ENCODE measurements at places on chromosomes 7 and 10. TPM values are rescaled to one million over a fixed set of nuclear protein-coding genes. Genes with fewer than 3 reads are reported as not detected.

DNA sequence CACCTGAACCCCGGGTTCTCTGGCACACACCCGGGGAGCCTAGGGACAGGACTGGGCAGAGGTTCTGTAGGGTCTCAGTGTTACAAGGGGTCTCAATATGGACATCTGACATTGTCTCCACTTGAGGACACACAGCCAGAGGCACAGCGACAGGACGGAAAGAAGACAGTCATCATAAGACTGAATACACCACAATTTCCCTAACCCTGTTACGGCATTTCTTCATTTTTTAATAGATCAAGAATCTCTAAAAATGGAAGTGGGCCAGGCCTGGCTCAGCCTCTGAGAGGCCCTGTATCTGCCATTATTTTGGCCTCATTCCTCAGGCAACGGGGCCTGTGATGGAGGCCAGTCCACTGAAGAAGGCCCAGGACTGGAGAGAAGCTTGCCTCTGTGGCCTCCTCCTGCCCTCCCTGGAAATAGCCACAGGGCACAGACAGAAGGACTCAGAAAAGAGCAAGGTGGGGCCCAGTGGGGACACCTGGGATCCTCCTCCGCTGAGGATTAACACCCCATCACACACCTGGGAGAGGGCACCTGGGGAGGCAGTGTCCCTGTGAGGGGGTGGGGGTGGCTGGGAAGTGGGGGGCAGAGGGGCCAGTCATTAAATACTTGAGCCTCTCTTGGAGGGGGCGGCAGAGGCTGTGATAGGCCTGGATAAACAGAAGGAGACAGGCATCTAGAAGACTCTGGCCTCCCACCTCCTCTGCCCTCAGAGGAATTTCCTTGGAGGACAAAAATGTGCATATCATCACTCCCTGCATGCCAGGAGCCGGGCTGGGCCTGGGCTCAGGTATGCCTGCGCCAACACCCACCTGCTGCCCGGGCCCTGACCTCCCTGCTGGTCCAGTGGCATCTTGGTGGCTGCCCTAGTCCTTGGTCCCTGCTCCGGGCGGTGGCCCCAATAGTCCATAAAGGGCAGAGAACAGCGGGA is 8.0 kb downstream of the SPOCK2 start:
- DNase-seq: no peak
- peaks cover 83% of the 10 kb centered on the region for H3K4me1 ChIP-seq
- H3K27me3 ChIP-seq: no peaks in the 10 kb centered on the region
- peaks cover 9% of the 10 kb centered on the region for H3K36me3 ChIP-seq
- peak overlapping the region; percentile 99 for H3K27ac ChIP-seq

DNA sequence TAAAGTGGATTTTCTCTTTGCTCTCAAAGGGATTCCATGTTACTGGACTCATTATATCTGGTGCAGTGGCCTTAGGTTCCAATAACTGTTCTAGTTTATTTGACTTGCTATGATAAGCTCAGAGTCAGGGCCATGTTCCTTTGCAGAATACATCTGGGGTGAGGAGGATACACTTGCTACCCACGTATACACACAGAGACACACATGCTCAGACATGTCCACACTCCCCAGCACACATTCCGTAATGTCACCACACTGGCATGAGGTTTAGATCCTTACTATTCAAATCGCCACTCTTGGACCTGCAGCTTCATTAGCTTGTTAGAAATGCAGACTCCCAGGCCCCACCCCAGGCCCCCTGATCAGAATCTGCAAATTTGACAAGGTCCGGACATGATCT is 195.3 kb downstream of the BMPER start:
- no peaks in the 10 kb centered on the region for H3K36me3 ChIP-seq
- H3K27me3 ChIP-seq: peaks cover 6% of the 10 kb centered on the region
- H3K27ac ChIP-seq: no peak overlapping the region
- no peaks in the 10 kb centered on the region for H3K4me1 ChIP-seq

The TMEM273 gene
- total RNA-seq: 11.3 TPM

- no peaks in the 10 kb centered on the region for H3K4me1 ChIP-seq
- no peaks in the 10 kb centered on the region for H3K36me3 ChIP-seq
- H3K27ac ChIP-seq: no peak overlapping the region
- DNase-seq: no peak
- no peak overlapping the region for H3K4me3 ChIP-seq
Measured at GRCh38 chr10:60021361-60021760, 115.0 kb upstream of the CCDC6 start.

The NKX1-2 gene
- not detected for total RNA-seq

DNA sequence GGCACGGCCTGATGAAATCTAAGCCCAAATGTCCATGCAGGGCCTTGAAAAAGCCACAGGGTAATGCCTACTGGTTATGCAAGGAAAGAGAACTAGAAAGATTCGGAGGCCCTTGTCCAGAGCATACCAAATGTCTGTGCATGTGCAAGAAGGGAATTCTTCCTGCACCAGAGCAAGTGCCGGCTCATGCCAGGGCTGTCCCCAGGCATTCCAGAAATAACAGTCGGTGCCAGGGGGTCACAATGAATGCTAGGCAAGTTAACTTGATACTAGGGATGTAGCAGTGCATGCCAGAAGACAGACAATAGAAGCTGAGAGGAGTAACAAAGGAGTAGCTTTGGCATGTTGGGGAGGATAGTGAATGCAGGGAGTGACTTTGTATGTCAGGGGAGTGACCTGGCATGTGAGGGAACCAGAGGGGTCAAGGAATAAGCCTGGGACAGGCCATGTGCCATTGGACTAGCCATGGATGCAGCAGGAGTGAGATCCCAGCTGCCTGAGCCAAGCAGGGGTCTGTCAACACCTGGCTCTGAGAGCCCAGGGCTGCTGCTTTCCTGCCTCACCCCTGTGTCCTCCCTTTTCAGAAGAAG is 119.5 kb upstream of the UNC5B start:
- no peak overlapping the region for H3K27ac ChIP-seq
- H3K4me3 ChIP-seq: no peak overlapping the region
- peaks cover 2% of the 10 kb centered on the region for H3K36me3 ChIP-seq
- H3K4me1 ChIP-seq: no peaks in the 10 kb centered on the region
- peaks cover 22% of the 10 kb centered on the region for H3K27me3 ChIP-seq

DNA sequence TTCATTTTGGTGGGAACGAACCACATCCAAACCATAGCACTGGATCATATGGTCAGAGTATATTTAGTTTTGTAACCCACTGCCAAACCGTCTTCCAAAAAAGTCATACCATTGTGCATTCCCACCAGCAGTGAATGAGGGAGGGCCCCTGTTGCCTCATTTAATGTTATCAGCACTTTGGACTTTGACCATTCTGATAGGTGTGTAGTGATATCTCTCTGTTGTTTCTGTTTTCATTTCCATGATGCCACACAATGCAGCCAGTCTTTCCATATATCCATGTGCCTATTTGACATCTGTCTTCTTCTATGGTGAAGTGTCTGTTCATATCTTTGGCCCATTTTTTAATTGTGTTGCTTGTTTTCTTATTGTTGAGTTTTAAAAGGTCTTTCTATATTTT is 105.0 kb upstream of the PPP2R2D start:
- H3K4me1 ChIP-seq: no peaks in the 10 kb centered on the region
- H3K27ac ChIP-seq: no peak overlapping the region
- DNase-seq: no peak
- no peaks in the 10 kb centered on the region for H3K36me3 ChIP-seq
- H3K4me3 ChIP-seq: no peak overlapping the region
